ENCODE measurements at places on chromosomes 7 and 10. TPM values are rescaled to one million over a fixed set of nuclear protein-coding genes. Genes with fewer than 3 reads are reported as not detected.

Gene CCDC172
- total RNA-seq, result not detected

Gene CCDC6
- total RNA-seq, result 32.6 TPM

Gene HMX3
- total RNA-seq, result not detected

Gene FKBP6
- total RNA-seq, result not detected

Gene EEPD1
- 2.8 TPM for total RNA-seq

Gene MRLN
- not detected for total RNA-seq

Gene TUBB8
- total RNA-seq, result not detected

Gene AP4M1
- 35.6 TPM for total RNA-seq

Gene RASA4B
- total RNA-seq, result 2.1 TPM

Gene IRF5
- total RNA-seq, result 0.39 TPM

Gene CHAT
- not detected for total RNA-seq

Gene PALD1
- 2.3 TPM for total RNA-seq

Gene BMI1
- total RNA-seq, result 52.5 TPM

Gene BLVRA
- 59.5 TPM for total RNA-seq

Gene GSTO2
- 18.4 TPM for total RNA-seq

Gene SRRT
- 79.0 TPM for total RNA-seq

Gene CDK5
- 19.9 TPM for total RNA-seq

Gene GAD2
- not detected for total RNA-seq

Gene SLC29A4
- 12.4 TPM for total RNA-seq

Gene CALD1
- 265 TPM for total RNA-seq

Gene WDFY4
- total RNA-seq, result not detected

Gene MOSPD3
- total RNA-seq, result 18.2 TPM

Gene SLC26A5
- not detected for total RNA-seq

Gene LRRC4
- 0.16 TPM for total RNA-seq

Gene SAMD9L
- total RNA-seq, result 6.6 TPM

Gene OR2A5
- total RNA-seq, result not detected

Gene PRKAR2B
- 7.9 TPM for total RNA-seq

Gene GPR15LG
- not detected for total RNA-seq

Gene SAP25
- 1.5 TPM for total RNA-seq
